Effector CD4-positive, alpha-beta T cell (primary cell): ENCODE measurements at places on chromosomes 13 and 19.
A peak's percentile ranks its signal among the peaks of the same experiment; 100 is the strongest.

DNA sequence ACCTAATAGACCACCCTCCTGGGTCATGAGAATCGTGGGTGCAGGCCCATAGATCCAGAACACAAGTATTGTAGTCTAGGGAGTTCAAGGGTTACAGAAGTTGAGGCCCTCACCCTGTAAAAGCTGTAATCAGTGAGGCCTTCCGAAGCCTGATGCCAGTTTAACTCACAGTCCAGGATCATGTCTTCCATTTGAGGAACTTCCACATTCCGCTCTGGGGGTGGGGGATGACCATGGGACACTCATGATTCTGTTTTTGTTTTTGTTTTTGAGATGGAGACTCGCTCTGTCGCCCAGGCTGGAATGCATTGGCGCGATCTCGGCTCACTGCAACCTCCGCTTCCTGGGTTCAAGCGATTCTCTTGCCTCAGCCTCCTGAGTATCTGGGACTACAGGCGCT lies 1.7 kb upstream of the RASIP1 start:
- no peak for DNase-seq

- no peak for DNase-seq
Observed at GRCh38 chr13:26475176-26476110, 82.0 kb upstream of the WASF3 start.

GRCh38 chr19:17751103-17751911 lies at the start of gene FCHO1:
FCHO1 (plus strand) TSS chr19:17751477; CDS start chr19:17755165, 3,688 bp downstream.
- DNase-seq, result peak; percentile 80

GRCh38 chr19:31340042-31341025 lies 8.9 kb downstream of the TSHZ3 start:
- DNase-seq, result peak; percentile 14

DNA sequence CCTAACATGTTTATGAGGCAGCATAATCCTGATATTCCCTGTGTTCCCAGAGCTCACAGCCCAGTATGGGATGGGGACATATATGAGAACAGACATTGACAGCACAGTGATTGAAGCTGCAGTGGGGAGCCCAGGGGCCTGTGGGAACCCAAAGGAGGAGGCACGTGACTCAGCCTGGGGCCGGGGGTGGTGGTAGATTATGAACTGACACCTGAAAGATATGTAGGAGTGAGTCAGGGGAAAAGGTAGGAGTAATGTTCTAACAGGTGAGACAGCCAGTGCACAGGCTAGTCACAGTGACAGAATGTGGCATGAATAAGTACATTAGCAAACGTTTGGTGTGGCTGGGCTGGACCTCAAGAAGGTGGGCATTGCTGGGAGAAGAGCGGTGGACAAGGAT lies 29.0 kb downstream of the CKM start:
- no peak for DNase-seq

DNA sequence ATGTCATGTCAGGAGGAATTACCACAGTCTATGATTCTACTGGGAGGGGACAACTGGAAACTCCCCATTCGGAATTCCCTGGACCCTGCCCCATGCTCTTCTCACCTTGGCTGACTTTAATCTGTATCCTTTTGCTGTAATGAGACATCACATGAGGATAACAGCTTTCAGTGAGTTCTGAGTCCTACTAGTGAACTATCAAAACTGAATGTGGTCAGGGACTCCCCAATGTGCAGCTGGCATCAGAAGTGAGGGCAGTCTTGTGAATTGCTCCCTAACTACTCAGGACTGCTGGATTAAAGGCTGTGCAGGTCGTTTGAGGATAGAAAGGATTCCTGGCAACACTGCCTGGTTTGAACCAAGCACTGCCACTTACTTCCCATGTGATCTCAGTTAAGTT lies 15.2 kb downstream of the SIGLEC7 start:
- no peak for DNase-seq

DNA sequence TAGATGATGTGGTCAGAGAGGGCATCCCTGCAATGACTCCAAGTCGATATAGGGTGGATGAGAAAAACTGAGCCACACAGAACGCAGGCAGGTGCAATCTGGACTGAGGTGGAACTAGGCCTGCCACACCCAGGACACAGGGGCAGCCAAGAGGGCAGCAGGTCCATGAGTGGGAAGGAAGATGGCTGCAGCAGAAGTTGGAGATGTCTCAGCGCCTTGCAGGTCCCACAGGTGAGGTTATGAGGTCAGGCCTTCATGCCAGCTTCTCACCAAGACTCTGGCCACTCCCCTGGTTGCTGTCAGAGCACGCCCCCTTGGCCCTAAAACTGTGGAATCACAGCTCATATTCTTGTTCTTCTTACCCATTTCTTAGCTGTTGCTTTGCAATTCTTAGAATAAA lies 147.7 kb upstream of the VSTM2B start:
- DNase-seq, result no peak

DNA sequence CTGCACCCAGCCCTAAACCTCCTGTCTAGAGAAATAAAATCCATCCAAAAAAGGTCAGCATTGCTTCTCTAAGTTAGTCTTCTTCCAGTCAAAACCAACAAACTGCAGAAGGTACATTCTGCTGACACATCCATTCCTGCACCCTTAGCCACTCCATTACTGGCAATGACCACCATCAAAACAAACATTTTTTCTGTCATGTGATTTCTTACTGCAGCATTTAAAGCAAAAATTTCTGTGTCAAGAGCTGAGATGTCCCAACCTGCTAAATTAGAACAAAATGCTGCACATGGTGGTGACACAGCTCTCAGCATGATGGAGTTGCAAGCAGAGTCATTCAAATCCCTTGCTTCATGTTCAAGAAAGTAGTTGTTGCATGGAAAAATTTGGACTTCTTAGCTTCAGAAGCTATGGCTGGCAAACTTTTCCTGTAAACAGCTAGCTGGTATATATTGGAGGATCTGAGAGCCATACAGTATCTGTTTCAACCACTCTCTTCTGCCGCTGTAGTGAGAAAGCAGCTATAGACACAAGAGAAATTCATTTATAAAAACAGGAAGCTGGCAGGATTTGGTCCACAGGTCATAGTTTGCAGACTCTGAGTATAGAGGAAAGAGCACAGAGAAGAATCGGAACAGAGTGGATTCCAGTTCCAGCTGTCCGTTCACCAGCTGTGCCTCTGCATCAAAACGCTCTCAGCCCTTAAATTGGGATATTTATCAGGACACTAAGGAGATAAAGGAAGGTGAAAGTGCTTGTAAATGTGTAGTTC lies 17.4 kb downstream of the RUBCNL start:
- no peak for DNase-seq

DNA sequence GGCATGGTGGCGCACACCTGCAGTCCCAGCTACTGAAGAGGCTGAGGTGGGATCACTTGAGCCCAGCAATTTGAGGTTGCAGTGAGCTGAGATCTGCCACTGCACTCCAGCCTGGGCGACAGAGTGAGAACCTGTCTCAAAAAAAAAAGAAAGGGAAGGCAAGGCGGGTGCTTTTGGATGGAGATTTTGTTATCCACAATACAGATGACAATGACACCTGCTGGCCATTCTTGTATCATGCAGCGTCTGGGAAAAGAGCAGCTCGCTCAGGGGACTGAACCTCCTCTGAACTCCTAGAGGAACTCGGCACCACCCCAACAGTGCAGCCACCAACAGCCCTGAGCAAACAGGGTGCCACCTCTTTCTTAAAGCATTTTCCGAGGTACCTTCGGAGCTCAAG lies 22.8 kb downstream of the HAUS8 start:
- DNase-seq, result no peak

GRCh38 chr19:50269653-50270052 lies 59.5 kb downstream of the KCNC3 start:
- no peak for DNase-seq

DNA sequence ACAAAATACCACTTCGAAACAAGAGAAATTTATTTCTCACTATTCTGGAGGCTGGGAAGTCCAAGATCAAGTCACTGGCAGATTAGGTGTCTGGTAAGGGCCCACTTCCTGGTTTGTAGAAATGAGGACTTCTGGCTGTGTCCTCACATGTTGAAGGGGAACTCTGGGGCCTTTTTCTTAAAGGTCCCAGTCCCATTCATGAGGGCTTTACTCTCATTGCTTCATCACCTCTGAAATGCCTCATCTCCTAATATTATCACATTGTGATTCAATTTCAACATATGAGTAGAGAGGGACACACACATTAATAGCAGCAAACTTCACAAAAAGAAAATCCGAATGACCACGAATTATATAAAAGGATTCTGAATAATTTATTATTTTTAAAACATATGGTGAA lies 21.6 kb upstream of the SIGLEC14 start:
- DNase-seq, result no peak
